ENCODE measurements at places on chromosomes 7 and 10.

DNA sequence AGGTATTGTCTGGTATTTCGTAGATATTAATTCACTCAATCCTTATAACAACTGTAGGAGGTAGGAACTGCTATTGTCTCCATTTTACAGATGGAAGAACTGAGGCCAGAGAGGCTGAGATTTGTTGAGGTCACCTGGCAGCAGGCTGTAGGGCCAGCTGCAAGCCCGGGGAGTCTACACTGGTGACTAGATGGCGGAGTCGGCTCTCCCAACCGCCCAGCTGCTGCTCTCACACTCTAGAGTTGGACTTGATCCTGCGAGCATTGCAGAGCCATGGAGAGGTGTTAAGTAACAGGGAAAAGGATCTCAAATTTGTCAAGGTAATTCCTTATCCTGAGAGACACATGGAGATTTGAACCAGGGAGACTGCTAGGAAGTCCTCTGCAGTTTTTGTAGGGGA, 124.1 kb downstream of the CAMK1D start:
- DNase-seq = no peak

DNA sequence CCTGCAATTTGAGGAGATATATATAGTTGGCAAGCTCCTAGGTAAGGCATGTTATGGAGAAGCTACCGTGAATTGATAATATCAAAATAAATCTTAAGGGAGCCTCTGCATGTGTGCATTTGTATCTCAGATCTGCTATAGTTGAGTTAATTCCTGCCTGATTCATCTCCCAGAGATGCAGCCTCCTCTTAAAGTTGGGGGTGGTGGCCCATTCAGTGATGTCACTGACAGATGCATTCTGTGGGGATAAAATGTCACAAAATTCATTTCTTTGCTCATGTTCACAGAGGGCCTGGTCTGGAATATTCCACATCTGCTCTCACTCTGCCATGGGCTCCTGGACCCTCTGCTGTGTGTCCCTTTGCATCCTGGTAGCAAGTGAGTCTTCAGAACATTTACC, 185.8 kb upstream of the PRSS1 start:
- no peak for DNase-seq

DNA sequence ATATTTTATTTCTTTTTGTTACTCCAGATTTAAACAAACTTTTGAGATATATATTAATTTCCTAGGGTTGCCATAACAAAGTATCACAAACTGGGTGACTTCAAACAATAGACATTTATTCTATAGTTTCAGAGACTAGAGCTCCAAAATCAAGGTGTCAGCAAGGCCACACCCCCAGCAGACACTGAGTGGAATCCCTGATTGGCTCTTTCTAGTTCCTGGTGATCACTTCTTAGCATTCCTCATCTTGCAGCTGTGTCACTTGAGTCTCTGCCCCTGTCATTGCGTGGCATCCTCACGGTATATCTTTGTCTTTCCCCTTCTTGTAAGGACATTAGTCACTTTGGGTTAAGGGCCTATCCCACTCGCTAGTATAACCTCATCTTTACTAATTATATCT, 7.6 kb upstream of the SLC26A3 start:
- DNase-seq = no peak

DNA sequence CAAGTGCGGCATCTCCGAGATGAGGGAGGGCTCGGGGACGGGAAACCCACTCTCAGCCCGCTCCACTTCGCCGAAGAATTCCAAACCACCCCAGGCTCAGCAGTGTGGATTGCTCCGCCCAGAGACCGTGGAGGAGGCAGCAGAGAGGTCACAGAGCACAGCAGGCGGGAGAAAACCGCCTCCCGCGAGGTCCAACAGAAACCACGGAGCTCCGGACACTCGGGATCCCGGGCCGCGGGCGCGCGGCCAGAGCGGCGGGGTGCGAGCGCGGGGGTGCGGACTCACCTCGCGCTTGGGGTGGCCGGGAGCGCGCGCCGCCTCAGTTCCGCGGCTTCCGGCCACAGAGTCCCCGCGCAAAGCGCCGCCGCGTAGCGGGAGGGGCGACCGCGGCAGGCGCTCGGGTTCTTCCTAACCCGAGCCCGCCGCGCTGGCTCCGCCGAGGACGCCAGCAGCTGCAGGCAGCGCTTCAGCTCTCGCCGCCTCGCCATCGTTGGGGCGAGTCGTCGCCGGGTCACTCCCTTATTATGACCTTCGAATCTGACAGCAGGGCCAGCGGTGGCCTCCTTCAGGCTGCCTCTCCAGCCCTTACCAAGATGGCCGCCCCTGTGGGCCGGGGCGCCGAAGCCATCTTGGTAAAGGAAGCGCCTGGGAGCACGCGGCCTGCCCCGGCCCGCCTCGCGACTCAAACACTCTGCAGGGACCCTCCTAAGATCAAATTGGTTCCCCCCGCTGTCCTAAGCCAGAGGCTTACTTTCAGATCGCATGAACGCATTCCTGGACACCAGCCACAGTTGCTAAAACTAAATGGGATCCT, at the start of gene NAPEPLD:
Gene NAPEPLD, minus strand, starts transcription at position 106 of the 814 bp plus-strand sequence. CDS start 20,323 bp downstream, outside the sequence.
- DNase-seq = peak; percentile 80

DNA sequence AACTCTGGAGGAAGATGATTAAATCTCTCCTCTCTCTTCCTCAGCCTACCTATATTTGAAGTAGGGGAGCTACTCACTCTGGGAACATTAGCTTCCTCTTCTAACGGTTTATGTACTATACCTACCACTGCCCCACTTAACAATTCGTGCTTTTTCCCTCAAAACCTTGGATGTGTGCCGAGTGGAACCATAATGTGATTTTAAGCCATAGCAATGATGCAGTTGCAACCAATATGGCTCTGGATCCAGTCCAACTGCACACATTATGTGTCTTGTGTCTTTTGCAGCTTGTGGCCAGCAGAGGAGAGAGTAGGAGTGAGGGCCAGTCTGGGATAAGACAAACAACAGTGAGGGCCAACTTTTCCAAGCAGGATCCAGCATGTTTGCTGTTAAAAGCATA, 170.7 kb downstream of the GATA3 start:
- no peak for DNase-seq

GRCh38 chr7:121547544-121548092, 151.5 kb upstream of the FAM3C start:
- DNase-seq = no peak

- no peak for DNase-seq
Measured at GRCh38 chr7:7978860-7979259, 10.3 kb downstream of the GLCCI1 start.

DNA sequence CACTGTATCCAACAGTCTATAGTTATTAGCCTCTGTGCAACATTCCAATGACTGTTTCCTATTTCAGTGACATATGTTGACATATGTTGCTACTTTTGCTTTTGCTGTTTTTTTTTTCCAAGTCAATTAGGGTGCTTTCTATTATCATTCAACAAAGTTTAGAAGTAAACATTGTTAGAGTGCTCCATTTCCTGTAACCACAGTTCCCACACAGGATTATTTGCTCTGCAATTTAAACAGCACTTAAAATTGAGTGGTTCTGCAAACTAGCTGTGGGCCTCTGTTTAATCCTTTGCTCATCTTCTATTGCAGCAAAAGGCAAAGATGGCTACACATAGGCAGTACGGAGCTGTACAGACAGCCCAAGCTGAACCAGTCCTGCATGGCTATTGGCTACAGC, 46.5 kb upstream of the PTN start:
- DNase-seq = no peak

DNA sequence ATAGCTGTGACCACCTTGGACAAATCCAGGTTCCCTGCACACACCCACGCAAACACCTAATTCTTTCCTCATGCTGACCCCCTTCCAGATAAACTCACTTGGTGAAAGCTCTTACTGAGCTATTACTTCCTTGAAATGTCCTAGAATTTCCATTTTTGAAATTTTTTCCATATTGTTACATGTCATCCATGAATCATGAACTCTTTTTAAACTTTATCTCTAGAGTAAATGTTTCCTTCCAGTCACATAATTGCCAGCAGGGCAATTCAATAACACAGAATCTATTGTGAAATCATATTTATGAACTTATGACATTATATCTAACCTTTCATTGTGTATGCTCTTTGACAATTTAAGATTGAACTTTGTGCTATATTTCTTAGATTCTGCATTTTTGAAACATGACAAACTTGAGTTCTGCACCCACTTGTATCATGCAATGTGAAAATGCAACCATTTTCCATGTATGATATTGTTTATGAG, 26.8 kb upstream of the FGL2 start:
- DNase-seq = no peak

- no peak for DNase-seq
Measured at GRCh38 chr10:87551326-87551725, 46.6 kb downstream of the MINPP1 start.

DNA sequence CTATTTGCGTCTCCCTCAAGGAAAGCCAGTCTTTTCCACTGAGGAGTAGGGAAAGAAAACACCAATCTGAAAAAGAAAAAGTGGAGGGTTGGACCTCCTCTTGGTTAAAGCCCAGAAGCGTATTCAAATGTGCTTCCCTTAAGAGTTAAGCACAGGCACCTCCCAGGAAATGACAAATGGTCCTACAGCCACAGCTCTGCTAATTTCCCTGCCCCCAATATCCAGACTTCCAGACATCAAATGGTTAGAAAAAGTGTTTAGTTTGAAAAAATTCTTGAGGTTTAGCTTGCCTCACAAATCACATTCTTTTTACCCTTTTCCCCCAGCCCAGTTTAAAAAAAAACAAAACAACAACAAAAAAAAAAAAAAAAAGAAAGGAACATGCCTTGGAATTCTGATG, 19.0 kb upstream of the COL1A2 start:
- DNase-seq = no peak
